ENCODE measurements at places on chromosomes 7 and 10. TPM values are rescaled to one million over a fixed set of nuclear protein-coding genes. Genes with fewer than 3 reads are reported as not detected.

DNA sequence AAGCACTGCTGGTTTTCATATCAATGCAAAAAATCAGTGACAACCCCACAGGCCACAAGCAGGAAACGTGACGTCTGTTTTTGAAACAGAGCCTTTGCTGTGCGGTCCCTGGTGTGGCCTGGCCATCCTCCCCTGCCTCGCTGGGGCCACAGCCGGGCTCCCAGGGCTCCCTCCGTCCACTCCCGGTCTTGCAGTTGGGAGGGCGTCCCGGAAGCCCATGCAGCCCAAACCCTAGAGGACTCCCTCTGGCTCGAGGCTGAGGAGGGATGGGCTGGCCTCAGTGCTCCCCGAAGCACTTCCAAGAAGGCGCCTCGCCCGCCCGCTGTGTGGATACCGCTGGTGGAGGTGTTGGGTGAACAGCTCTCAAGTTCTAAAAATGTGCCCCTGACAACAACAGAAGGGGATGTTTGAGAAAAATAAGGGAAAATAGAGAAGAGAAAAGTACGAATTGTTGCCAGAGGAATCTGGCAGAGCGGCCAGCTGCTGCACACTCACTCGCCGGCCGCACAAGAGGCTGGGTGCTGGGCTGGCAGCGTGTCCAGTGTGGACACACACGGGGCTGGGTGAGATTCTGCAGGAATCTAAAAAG lies 73.5 kb downstream of the ZRANB1 start:
- DNase-seq: peak; percentile 74

DNA sequence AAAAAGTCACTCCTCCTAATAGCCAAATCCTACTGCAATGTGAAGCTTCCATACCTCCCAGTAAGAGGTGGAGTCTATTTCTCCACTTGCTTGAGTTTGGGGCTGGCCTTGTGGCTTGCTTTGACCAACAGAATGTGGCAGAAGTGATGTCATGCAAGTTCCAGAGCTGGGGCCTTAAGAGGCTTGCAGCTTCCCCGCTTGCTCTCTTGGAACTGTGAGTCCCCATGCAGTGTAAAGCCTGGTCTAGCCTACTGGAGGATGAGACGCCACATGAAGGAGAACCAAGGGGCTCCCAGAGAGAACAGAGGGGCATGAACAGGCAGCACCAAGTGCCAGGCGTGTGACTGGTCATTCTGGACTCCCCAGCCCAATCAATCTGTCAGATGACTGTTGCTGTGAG lies 58.6 kb upstream of the OPALIN start:
- no peak for DNase-seq

DNA sequence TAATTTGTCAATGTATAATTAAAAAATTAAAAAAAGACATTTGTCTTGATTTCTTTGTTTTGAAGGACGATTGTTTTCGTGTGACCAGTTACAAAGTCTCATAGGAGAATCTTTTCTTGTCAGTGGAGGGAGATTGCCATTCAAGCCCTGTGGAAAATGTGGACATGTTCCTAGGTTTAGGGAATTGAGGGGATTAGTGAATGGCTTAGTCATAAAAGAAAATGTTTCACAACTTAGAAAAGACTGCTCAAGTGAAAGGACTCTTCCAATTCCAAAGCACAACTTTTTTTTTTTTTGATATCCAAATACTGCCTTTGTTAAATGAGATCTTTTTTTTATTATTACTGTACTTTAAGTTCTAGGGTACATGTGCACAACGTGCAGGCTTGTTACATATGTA lies 140.7 kb upstream of the HABP2 start:
- DNase-seq: no peak

GRCh38 chr10:14740684-14741247 lies 33.9 kb downstream of the FAM107B start:
- no peak for DNase-seq

GRCh38 chr10:75773231-75773780 lies 341.9 kb downstream of the LRMDA start:
- DNase-seq: no peak

- DNase-seq: peak; percentile 79
Observed at GRCh38 chr7:25968205-25968993, 183.6 kb upstream of the NFE2L3 start.

DNA sequence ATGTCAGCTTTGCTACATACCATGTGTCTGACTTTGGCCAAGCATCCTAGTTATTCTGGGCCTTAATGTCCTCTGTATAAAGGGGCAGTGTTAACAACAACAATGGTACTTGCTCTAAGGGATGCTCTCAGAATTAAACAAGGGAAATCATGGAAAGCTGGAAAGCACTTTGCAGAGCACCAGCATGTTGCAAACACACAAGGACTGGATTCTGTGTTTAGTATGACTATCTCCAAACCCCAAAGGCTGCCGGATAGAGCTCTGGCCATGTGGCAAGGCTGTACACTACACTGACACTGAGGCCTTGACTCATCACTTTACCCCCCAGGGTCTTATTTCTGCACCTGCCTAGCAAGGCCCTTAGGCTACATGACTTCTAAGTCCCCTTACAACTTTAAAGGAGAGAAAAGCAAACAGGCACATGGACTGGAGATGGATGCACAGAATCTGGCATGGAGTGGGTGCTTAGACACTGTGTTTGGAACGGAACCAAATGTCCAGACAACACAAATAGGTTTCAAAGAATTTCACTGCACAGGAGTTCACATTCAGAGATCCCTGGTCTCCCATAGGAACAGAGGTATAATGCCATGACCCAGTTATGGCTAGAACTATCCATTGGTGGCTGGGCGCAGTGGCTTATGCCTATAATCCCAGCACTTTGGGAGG lies 74.6 kb downstream of the FAM13C start:
- DNase-seq: no peak

DNA sequence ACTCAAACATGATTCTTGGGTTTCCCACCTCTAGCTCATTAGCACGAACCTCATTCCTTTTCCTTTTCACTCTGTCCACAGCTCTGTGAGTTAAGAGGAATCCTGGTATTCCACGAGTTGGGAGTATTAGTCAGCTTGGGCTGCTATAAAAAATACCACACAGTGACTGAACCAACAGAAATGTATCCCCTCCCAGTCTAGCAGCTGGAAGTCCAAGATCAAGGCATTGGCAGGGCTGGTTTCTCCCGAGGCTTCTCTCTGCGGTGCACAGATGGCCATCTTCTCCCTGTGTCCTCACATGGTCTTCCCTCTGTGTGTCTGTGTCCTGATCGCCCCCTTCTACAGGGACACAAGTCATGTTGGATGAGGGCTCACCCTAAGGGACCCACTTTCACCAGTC lies 261.6 kb downstream of the TNS3 start:
- no peak for DNase-seq

DNA sequence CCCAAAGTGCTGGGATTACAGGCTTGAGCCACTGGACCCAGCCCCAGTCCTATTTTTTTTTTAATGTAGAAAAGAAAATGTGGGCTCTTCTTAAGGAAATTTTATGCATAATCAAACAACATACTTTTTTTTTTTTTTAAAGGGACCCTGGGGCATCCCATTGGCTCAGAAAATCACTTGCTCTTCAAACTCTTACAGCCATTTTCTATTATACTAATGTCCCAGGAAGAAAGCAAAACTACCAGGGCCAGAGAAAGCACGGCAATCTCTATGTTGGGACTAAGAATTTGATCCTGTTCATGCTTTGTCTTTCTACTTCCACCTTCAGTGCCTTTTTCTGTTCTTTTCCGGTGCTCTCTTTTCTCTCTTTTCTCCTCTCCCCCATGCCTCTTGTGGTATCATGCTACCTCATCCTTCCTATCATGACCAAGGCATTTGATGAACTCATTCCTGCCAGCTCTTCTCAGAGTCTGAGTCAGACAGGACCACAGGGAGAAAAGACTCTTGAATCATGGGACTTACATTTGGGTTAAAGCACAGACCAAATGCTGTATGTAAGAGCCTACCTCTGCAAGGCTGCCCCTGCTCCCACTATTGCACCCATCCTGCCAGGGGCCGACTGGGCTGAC lies 76.4 kb upstream of the CCNY start:
- DNase-seq: no peak

- DNase-seq: no peak
Observed at GRCh38 chr7:140501966-140502365, 22.7 kb upstream of the MKRN1 start.

DNA sequence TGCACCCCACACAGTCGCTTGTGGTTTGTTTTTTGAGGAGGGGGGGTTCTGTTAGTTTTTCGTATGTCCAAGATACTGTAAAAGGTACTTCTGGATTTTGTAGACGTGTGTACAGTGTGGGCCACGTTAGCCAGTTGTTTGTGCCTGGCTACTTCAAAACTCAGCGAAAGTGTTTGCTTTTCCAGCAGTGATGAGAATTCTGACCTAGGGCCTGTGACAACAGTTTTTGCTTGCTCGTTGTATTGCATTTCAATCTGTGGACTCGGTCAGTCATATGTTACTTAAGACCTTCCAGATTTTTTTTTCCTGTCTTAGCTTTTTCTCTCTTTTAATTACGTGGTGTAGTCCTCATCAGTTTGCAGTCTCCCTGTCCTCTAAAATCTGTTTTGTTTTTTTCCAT lies 338.9 kb upstream of the GALNT17 start:
- no peak for DNase-seq

- DNase-seq: peak; percentile 79
Observed at GRCh38 chr10:29998142-29998808, 61.1 kb downstream of the JCAD start.

GRCh38 chr7:33971106-33971505 lies 65.8 kb downstream of the BMPER start:
- DNase-seq: no peak

GRCh38 chr7:138324941-138325340 lies 135.1 kb upstream of the TRIM24 start:
- no peak for DNase-seq

- DNase-seq: no peak
Observed at GRCh38 chr10:100508691-100509150, 10.9 kb downstream of the SEC31B start.

DNA sequence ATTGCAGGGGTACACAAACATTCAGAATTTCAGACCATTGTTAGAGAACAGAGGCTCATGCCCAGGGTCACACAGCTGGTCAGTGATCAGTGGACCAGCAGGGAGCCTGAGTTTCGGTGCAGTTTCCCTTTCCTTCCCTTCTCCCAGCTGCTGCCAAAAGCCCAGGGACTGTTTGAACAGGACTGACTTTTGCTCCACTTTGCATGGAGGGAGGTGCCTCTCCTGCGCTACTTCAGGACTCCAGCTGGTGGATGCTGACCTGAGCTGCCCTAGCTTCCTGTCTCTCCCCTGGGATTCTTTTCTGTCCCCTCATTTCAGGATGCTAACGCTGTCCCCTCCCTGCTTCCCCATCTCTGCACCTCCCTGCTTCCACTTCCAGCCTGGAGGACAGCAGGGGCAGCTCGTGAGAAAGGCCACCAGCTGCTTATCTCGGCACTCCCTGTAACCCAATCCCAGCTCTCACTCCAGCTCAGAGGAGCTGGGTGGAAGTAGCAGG lies 14.5 kb downstream of the SH2D4B start:
- no peak for DNase-seq

DNA sequence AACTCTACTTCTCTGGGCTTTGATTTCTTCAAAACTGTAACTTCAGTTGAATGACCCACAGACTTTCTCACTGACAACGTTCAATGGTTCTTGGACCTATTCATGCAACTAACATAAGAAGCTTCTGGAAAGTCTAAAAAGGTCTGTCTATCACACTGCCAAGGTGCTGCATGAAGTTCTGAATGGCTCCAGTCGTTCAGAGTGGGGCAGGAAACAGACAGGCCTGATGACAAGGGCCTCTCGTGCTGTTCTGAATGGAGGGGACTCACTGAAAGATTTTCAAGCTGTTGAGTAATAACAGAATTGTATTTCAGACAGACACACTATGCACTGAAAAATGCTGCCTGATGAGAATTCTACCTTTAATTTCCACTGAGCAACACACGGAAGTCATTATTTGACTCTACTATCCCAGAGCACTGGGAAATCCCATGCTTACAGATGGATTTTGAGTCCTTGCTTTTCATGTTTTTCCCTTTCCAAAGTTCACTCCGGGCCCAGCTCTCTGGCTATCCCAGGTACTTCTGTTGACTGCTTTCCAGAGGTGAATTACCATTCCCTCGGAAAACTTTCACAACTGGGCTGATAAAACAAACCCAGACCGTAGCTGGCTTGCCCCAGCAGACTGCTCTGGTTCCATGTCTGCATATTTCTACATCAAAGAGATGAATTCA lies 204.9 kb upstream of the FRMD4A start:
- DNase-seq: no peak

DNA sequence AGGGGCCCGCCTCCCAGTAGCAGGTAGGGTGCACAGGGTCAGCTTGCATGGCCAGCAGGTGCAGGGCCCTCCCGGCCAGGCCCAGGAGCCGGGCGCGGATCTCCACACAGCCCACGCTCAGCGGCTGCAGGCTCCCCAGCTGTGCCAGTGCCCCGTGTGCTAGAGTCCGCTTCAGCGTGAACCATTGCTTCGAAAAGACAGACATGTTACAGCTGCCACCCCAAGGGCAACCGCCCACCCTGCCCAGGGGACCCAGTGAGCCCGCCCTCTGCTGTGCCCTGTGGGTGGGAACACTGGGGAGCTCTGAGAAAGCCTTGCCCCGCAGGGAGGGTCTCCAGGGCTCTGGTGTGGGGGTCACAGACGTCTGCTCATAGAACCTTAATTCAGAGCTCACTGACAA lies 64.3 kb upstream of the NKX6-2 start:
- DNase-seq: no peak

CPA4 gene
- not detected for total RNA-seq

STK31 gene
- total RNA-seq: 0.52 TPM

MLXIPL gene
- total RNA-seq: 0.43 TPM

RINT1 gene
- 46.0 TPM for total RNA-seq

WNT8B gene
- not detected for total RNA-seq

PPP1R9A gene
- total RNA-seq: 0.69 TPM

ODAD2 gene
- total RNA-seq: not detected

ADGRA1 gene
- not detected for total RNA-seq

TMEM225B gene
- total RNA-seq: 1.1 TPM

CNTNAP2 gene
- total RNA-seq: not detected

Data from natural killer cell treated with Interleukin-12 subunit alpha and Interleukin-12 subunit beta and Interleukin-15 and Interleukin-18, amount 100 ng/mL, for 72 hours (primary cell).